Stimulated activated CD4-positive, alpha-beta T cell treated with anti-CD3 and anti-CD28 coated beads, TNF-alpha, amount 100 ng/mL, for 1 hour (primary cell): ENCODE measurements at places on chromosomes 11 and 22.

- DNase-seq, result no peak
Observed at GRCh38 chr22:25069758-25070481, 117.4 kb downstream of the KIAA1671 start.

GRCh38 chr11:74000307-74001133 lies 8.4 kb downstream of the UCP3 start:
- no peak for DNase-seq

DNA sequence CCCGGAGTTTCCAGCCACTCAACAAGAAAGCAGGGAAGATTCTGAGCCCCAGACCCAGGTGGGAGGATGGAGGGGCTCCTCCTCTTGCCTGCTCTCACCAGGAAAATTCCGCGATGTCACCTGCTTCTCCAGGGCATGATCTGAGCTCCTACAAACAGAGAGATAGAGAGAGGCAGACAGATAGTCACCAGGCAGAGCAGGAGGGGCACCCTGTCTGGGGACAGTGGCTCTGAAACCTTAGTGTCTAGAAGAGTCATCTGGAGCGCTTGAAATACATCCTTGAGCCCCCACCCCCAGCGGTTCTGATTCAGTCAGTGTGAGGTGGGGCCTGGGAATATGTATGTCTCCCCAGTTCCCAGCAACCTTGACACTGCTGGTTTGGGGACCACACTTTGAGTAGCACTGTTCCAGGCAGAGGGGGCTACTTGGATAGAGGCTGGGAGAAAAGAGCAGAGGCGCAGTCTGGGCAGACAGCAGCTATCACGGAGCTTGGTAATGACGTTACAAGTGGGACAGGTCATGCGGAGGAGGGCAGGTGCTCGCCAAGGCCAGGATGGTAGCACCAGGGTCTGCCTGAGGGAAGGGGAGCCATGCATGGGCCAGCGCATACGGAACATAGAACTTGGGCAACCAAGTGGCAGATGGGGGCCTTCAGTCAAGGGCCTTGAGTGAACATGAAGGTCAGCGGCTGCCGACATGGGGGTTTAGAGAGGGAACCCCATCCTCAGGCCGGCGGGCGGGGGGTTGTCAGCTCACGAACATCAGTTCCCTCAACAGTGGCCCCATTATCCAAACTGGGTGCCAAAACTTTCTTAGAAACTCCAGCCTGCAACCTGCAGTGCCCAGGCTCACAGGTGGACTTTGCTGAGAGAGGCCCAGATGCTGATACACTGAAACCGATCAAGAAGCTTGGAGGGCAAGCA lies 60.9 kb upstream of the MYEOV start:
- DNase-seq, result no peak

DNA sequence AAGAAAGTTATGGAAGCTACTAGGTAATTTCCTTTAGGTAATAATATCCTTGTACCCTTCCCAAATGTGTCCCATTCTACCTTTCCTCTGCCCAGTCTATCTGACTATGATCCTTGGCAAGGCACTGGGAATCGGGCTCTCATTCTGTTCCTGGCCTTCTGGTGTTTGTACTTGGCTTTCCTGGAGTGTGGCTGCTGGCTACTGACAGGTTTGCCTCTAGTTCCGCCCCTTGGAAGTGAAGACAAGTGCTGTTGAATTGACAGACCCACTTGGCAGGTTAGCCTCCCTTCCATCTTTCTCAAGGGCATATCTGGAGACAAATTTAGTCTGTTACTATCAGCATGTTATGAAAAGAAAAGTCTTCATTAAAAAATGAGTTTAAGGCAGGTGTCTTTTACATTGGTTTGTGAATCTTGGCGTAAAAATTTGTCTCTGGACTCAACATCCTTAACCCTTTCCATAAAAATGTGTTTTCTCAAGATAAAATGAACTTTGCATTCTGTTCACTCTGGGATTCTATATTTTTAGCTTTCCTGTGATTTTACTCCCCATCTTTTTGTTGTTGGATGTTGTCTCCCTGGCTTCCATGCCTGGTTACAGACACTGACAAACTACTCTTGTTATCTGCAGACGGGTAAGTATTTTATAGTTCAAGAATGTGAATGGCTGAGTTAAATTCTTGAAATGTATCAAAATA lies 287.4 kb upstream of the PDGFD start:
- no peak for DNase-seq

- no peak for DNase-seq
Observed at GRCh38 chr22:44824271-44824670, 71.9 kb downstream of the ARHGAP8 start.

GRCh38 chr11:122850076-122850631 lies 11.9 kb downstream of the CRTAM start:
- no peak for DNase-seq

GRCh38 chr22:44571566-44572413 lies 73.8 kb upstream of the RTL6 start:
- no peak for DNase-seq

DNA sequence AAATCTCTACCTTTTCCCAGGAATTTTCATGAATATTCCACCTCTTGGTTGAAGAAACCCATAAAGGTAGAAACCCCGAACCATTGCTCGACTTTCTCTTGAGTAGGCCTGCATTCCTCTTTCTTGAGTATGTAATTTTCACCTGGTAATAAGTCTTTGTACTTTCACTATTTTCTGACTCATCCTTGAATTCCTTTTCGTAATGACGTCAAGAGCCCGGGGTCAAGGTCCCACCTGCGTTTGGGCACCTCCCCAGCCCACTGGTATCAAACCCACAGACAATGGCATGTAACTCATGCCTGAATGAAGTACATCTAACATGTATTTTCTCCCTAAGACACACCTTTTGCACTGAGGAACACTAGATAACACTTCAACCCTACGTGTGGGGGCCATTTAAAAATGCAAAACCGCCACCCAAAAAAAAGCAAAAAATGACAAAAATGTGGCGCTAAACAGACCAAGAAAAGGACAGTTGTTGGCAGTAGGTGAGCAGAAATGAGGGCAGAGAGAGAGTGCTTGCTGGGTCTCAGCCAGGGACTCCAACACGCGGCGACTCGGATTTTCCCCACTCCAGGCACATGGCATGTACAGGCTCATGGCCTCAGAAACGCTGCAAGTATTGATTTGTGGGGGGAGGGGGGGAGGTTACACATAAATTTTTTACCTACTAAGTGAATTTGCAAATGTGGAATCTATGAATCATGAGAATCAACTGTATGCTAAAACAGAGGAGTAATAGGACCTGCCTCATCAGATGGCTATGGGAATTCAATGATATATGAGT lies 4.1 kb upstream of the C11orf24 start:
- no peak for DNase-seq

GRCh38 chr11:103652013-103652412 lies 384.4 kb upstream of the DDI1 start:
- DNase-seq, result no peak

DNA sequence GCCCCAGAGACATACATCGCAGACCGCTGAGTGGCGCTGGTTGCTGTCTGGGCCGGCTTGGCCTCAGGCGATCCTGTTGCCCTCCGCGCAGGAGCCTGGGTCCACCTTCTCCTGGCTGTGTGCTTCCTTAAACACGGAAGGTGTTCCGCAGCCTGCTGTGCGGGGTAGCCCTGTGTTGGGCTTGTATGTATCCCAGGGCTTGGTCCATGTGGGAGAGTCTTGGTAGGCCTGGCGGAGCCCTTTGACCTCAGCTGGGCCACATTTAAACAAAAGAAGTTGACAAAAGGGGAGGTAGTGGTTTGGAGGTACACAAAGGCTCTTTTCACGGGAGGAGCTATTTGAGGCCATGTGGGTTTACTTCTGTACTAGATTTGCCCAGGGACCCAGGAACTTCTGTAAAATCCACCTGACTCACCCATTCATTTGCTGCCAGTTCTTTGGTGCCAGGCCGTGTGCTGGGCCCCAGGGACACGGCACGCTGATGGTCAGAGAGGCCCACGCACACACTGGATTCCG lies 11.0 kb upstream of the GRAMD4 start:
- DNase-seq, result no peak

GRCh38 chr11:65377777-65378176 lies 4.7 kb downstream of the SLC25A45 start:
- DNase-seq, result no peak

DNA sequence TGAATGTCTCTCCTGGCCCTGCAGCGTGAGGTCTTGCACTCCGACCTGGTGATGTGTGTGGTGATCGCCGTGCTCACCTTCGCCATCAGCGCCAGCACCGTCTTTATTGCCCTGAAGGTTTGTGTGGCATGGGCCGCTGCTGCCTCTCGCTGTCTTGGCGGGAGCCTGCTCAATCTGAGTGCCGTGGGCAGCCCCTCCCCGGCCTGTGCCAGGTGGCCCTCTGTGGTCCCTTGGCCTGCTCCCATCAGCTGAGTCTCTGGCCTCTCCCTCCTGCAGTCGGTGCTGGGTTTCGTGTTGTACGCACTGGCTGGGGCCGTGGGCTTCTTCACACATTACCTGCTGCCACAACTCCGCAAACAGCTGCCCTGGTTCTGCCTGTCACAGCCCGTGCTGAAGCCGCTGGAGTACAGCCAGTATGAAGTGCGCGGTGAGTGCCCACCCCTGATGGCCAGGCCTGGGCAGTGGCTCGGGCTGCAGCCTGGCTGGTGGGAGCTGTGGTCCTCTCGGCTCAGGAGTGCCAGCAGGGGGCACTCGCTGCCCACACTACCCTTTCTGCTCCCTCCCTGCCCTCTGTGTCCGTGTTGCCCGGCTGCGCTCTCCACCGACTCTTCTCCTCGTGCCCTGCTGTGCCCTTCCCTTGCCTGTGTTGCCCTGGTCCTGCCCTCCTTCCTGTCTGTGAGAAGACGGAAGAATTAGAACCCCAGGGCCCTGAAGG lies 10.2 kb downstream of the PCNX3 start:
- peak; percentile 37 for DNase-seq

GRCh38 chr11:79110321-79110720 lies 330.5 kb downstream of the TENM4 start:
- no peak for DNase-seq
